ENCODE measurements at places on chromosomes 5 and 9.

DNA sequence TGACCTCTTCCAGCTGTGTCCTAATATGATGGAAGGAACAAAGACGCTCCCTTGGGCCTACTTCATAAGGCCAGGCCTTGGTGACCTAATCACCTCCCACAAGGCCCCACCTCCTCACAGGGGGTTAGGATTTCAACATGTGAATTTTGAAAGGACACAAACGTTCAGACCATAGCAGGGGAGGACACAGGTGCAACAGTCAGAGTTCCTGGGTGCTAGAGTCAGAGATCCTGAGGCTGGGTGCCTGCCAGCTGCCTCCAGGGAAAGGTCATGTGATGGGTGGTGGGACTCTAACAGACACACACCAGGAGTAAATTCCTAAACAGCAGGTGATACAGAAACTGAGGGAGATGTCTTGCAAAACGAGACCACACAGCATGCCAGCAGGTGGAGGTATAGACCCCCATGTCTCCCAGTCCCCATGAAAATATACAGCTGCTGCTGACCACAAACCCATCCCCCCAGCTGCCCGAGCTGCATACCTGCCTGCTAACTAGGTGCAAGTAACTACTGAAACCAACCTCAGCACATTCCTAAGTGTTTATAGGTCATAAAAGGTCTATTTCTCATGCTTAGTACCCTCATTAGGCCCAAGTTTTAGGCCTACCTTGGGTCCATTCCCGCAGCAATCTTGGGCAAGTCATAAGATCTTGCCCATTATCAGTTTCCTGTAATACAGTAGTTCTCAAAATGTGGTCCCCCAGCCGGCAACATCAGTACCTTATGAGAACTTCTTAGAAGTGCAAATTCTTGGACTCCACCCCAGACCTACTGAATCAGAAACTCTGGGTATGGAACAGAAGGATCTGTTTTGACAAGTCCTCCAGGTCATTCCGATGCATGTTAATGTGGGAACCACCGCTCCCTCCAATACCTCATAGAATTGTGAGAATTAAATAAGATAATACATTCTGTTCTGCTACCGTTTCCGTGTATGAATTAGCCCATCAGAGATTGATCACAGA is 245.3 kb downstream of the ENC1 start:
- no peak for DNase-seq

DNA sequence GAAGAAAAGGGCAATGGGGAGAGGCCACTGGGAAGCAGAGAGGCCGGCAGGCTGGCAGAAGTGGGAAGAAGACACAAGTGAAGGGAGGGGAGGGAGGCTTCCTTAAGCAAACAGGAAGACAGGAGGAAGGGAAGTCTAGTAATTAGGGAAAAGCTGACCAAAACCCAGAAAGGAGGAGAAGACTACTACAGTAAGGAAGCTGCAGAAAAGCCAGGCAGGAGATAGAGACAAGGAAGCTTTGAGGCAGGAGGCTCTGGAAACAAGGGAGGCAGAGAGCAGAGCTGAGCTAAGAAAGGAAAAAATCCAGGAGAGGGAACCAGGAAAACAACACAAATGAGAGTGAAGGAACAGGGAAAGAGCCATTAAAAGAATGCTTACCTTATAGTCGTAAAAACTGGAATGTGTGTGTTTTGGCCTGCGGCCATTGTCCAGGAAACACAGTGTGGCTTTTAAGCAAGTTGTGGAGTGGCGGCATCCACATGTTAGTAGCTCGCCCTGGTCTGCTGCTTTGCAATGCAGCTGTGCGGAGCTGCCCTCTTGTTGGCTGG is 317.1 kb upstream of the CLINT1 start:
- no peak for DNase-seq

DNA sequence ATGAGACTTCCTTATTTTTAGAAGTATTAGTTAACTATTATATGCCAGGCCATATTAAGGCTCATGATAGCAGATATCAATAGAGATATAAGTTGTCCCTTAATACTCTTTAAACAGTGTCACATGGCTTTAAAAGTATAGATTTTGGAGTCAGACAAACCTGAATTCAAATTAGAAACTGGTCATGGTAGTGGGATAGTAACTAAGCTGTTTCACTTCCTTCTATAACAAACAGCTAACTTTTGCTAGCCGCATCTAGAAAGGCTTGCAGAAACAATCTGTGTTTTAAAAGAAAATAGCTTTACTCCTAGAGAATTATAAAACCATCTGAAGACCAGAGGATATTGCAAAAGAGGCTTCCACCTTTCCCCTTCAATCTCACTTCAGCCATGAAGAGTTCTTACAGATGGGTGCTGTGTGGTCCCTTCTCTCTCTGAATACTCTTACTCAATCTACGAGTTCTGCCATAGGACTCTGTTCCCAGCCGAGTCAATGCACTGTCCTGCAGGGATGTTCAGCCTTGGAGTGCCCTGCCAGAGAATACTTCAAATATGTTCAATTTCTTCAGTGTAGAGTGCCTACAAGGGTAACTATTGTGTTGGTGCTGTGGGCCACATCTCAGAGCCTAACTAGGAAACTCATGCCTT is 810.2 kb downstream of the EFNA5 start:
- no peak for DNase-seq

DNA sequence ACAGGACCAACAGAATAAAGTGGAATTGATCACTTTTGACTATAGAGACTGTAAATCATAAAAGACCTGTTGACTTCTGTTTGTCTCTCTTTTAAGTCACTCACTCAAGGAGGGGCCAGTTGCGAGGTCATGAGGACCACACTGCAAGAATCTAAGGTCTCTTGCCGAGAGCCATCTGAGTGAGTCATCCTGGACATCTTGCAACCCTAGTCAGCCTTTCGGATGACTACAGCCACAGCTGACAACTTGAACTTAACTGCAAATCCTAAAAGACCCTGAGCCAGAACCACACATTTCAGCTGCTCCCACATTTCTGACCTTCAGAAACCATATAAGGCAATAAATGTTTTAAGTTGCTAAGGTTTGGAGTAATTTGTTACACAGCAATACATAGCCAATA is 129.7 kb upstream of the RAD23B start:
- DNase-seq, result no peak

GRCh38 chr9:792331-793260 is 48.9 kb upstream of the DMRT1 start:
- DNase-seq, result no peak

- no peak for DNase-seq
Measured at GRCh38 chr9:37617161-37617560, 24.8 kb upstream of the TOMM5 start.

All from stimulated activated CD8-positive, alpha-beta memory T cell treated with anti-CD3 and anti-CD28 coated beads, Interleukin-12 subunit alpha, Interleukin-12 subunit beta, amount 100 ng/mL, for 4 hours (primary cell).